AG09309 (cell line): ENCODE measurements at places on chromosomes 1 and 21.

DNA sequence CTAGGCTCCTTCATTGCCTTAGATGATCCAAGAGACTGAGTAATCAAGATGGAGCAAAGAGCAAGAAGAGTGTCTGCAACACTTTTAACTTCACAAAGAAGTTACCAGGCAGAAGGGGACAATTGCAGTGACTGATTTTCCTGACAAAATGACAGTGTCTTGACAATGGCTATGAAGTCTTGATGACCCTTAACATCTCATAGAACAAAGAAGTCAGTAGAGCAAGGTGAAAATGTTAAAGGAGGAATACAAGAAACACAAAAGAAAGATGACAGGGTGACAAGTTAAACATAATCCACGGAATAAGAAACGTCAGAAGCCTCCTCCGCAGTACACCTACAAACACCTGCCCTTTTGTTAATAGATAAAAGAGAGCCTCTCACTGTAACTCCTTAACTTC is 15.1 kb upstream of the VCAM1 start:
- DNase-seq: no peak

DNA sequence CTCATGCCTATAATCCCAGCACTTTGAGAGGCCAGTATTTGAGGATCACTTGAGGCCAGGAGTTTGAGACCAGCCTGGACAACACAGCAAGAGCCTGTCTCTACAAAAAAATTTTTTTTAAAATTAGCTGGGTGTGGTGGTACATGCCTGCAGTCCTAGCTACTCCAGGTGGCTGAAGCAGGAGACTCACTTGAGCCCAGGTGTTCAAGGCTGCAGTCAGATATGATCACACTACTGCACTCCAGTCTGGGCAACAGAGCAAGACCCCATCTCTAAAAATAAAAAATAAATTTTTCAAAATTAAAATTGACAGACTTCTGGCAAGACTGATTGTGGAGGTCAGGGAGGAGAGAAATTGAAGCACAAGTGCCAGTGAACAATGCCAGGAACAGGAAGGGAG is 60.8 kb downstream of the ST3GAL3 start:
- DNase-seq: no peak

- no peak for DNase-seq
Measured at GRCh38 chr1:53281133-53281532, 42.8 kb upstream of the MAGOH start.

DNA sequence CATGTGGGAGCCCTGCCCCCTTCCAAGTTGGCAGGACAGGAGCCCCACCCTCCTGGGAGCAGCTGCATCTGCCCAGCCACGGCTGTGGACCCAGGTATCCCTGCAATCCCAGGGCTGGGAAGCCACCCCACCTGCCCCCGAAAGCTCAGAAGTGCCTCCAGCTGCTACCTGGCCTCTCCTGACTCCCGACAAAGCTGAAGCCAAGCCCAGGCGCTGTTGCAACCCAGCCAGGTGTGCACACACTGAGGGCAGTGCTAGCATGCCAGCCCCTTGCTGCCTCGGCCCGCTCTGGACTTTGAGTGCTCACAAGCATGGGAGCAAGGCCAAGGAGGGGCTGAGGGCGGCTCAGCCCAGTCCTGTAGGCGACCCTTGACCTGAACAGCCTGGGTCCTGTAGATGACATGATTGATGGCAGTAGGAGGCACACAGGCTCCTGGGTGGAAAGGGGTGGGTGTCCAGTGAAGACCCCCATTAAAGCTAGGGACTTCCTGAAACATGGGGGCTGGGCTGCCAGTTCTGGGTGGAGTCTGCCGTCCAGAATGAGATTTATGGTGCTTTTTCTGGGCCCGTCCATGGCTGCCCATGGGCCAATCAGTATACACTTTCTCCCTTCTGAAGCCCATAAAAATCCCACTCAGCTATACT is 2.8 kb upstream of the SSU72 start:
- DNase-seq: no peak

- DNase-seq: no peak
Measured at GRCh38 chr1:28267633-28268032, 8.3 kb downstream of the SESN2 start.

DNA sequence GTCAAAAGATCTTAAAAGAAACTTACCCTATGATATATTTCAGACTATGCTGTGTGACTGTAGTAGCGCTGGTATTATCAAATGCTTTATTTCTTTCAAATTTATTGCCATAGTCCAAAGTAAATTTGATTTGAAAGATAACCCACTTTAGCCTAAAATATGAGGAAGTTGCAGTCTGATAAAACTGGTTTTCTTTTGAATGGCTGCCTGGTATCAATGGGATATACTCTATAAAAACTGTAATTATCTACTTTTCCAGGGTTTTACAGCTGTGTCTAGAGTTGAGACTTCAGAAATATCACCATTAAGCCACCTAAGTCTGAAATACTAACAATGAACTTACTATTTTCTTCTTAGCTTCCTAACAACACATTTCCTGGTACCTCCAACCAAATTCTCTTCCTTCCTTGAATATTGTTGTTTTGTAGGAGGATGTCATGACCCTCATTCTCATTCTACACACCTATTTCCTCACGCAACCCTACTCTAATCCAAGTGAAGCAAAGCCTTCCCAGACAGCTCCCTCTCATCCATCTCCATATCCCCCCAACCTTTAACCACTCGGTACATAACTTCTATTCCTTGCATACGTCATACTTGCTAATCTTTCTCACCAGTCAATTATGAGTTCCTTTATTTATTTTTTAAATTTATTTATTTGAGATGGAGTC is 17.0 kb downstream of the KDM5B start:
- DNase-seq: no peak

DNA sequence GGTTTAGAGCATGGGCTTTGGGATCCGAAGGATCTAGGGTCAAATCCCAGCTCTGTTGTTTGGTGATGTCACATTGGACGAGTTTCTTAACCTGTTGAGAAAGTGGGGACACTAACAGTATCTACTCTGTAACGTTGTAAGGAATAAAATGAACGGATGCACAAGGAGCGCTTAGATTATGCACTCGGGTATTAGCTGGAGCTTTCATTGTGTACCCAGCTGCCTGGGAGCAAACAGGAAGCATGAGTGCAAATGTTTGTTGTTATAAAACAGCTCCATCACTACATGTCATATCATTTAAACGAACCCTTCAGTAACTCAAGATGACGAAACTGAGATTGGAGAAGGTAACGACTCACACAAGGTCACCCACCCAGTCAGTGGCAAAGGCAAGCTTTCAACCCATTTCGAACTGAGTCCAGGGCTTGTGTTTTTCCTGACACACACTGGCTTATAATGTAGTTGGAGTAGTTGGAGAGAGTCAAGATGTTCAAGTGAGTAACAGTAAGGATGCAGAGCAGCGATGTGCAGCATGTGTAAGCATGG is 16.2 kb upstream of the SLC6A17 start:
- no peak for DNase-seq

DNA sequence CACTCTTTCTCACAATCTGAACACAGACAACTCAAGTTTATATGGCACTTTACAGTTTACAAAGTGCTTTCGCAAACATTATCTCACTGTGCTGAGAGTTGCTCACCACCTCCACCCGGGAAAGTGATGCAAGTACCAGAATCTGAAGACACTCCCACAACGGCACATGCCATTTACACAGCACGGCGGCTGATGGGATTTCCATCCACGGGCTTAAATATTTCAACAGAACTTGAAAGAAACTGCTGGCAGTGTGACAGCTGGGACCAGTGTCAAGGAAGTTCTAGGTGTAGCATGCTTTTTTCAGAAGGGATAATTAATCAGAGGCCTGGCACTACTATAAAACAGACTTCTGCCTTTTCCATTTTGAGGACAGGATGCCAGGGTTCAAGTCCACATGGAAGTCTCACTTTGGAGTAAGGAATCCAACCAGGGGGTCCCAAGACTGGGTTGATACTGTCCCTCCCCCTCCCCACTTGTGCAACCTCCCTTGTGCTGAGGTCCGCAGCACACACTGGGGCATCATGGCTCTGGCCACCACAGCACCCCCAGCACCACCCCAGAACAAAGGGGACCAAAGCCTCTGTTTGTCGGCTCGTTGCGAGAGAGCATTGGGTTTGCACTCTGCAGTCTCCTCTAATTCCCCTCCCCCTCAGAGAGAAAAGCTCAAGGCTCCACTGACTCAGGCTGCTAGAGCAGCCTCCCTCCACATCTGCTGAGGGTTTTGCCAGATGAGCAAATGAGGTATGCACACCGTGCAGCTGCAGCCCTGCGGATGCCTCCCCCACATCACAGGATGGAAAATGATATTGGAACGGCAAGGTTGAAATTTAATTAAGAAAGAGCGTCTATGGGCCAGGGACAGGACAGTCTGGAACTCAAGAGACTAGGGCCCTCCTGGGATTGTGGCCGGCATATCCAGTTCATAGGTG is 154.9 kb downstream of the TGFBR3 start:
- peak; percentile 67 for DNase-seq

- DNase-seq: no peak
Measured at GRCh38 chr1:51520700-51521248, 1.7 kb upstream of the EPS15 start.

- no peak for DNase-seq
Measured at GRCh38 chr1:76266762-76267161, 192.2 kb downstream of the ST6GALNAC3 start.

DNA sequence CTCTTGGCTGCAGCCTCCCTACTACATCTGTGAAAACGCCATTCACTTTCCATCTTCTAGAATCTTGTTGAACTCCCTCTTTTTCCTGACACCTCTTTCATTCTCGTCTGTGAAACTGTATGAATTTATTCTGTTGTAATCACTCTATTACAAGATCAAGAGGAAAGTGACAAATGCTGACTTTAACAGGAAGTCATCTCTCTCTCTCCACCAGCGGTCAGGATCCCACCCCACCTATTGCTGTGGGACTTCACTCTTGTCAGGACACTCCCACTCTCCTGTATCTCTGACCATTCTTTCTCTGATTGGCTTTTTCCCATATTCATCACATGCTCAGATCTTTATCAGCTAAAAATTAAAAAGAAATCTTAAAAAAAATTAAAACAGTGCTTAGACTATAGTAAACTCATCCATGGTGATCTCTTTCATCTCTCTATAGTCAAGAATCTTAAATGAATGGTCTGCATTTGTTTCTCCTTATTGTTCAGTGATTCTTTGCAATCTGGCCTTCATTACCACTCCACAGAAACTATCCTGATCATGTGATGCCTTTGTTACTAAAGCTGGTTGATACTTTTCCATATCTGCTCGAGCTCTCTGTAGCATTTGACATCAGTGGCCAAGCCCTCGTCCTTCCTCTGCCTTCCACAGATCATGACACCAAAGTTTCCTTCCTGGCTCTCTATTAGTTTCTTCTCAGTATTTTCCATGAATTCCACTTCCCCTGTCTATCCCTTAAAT is 113.6 kb downstream of the UCHL5 start:
- DNase-seq: no peak

- no peak for DNase-seq
Measured at GRCh38 chr21:33388188-33388587, 15.0 kb upstream of the IFNGR2 start.

DNA sequence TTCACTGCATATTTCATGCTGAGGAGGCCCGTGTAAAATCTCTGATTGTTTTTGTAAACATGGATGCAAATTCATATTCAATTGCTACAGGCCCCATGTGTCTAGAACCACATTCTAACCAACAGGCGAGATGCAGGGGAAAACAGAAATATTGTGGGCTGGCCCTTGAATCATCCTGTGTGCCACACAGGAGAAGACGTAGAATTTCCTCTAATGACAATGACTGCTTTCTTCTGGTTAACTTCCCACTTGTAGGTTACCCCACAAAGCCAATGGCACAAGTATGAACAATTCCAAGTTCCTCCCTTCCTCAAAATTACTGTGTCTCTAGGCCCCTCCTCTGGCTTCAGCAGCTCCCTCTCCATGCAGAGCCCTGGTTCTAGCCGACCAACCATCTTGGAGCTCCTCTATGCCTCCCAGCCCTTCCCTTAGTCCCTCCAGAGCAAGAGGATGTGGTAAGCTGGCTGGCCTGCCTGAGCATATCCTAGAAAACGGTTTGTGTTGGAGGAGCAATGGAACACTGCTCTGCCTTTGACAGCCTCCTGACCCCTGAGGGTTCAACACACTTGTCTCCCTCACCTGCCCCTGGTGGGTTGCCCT is 205.2 kb downstream of the HS2ST1 start:
- DNase-seq: no peak

- DNase-seq: no peak
Measured at GRCh38 chr21:42176859-42177258, 42.1 kb upstream of the ABCG1 start.

DNA sequence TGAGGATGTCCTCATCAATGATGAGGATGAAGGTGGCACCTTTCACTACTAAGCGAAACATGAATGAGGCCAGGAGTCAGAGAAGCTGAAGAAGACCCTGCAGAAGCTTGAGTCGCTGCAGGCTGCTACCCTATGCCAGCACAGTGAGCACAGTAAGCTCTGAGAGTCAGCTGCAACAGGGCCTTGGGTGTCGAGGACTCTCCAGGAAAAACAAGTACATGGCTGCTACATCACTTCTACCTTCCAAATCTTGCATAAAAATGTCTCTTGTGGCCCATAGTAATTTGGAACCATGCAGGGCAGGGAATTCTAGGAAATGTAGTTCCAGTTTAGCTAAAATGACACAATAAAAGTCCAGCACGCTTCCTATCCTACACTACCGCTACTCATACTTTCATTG is 51.5 kb upstream of the KIRREL1 start:
- DNase-seq: no peak

DNA sequence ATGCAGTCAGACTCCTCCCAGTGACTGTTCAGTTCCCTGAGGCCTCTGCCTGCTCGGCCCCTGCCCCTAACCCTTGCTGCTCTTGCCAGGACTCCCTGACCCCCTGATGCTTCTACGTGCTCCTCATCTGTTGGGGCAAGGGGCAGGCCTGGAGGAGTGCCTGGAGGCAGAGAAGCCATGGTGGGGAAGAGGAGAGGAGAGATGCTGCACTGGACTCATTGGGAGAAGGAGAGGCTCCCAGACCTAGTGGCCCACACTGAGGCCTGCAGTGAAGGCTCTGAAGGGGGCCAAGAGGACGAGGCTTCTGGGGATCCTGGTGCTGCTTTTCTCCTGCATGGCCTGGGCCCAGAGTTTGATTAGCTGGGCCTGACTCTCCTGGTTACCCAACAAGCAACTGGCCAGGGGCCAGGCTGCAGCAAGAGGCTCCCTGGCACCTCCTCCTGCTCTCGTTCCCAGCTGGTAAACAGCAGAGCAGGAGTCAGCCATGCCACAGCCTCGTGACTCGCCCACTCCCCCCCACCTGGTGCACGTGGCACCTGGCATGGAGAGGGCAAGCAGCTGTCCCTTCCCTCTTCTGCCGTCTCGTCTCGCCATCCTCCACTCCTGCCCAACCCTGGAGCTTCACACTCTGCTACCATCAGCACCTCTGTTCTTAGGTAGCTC is 847 bp upstream of the RORC start:
- peak; percentile 31 for DNase-seq

GRCh38 chr1:75131565-75132241 is 2.5 kb upstream of the LHX8 start:
- no peak for DNase-seq
